Testis (tissue), 5 donors: ENCODE measurements at places on chromosomes 2 and 18. TPM values are rescaled to one million over a fixed set of nuclear protein-coding genes. Genes with fewer than 3 reads are reported as not detected.

GRCh38 chr18:34795070-34795732 is 85.1 kb downstream of the DTNA start:
- H3K27ac ChIP-seq: no peak overlapping the region
- no peaks in the 10 kb centered on the region for H3K36me3 ChIP-seq
- no peaks in the 10 kb centered on the region for H3K27me3 ChIP-seq
- H3K4me3 ChIP-seq: no peak overlapping the region

DNA sequence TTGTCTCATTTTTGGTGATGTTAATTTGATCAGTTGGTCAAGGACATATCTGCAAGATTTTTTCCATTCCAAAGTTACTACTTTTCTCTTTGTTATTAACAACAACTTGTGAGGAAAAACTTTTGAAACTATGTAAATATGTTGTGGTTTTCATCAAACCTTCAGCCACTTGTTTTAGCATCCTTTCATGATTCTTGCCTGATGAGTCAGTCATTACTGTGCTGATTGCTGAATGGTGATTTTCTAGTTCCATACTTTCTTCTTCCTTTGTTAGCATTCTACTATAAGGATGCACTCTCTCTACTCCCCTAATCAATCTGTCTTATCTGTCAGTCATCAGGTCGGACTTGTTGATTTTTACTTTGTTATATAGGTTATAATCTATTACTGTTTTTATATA is 10.9 kb downstream of the TMEM87B start:
- H3K36me3 ChIP-seq: no peaks in the 10 kb centered on the region
- no peak for DNase-seq
- H3K27ac ChIP-seq: no peak overlapping the region
- no peaks in the 10 kb centered on the region for H3K27me3 ChIP-seq
- no peak overlapping the region for H3K4me3 ChIP-seq

DNA sequence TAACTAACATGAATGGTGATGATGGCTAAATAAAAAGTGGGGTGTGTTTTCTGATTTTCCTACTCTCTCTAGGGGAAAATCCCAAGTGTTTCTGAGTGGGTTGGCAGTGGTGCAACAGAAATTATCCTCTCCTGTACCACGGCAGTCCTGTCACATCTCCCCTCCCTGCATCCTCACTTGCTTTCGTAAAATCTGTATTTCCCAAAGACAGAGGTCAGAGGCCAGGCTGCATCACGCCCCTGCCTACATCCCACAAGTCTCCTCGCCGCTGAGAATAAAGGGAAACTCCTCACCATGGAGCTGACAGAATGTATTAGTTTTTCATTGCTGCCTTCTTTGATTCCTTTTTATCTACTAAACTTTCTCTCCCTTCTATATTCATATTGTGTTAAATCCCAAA is 13.1 kb downstream of the FBLN7 start:
- H3K4me3 ChIP-seq: no peak overlapping the region
- no peaks in the 10 kb centered on the region for H3K36me3 ChIP-seq
- DNase-seq: peak; percentile 6
- H3K4me1 ChIP-seq: no peaks in the 10 kb centered on the region

The GAL3ST2 gene
- total RNA-seq: 2.8 TPM

DNA sequence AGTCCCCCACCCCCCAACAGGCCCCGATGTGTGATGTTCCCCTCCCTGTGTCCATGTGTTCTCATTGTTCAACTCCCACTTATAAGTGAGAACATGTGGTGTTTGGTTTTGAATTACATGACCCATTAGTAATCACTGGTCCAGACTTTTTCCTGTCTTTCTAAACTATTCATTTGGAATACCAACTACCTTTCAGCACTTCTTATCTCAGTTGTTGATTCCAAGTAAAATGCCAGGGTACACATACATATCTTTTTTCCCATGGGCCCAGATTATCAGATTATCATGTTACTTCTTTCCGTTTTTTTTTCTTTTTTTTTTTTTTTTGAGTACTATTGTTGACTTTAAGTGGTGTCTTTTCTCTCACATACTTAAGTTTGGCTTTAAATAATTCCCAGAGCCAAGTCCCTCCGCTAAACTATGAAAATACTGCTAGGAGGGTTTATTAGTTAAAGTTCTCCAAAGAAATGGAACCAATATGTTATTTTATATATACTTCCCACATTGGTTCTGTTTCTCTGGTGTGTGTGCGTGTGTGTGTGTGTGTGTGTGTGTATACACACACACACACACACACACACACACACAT is 389.3 kb downstream of the IRS1 start:
- H3K27ac ChIP-seq: no peak overlapping the region
- no peak overlapping the region for H3K4me3 ChIP-seq
- no peak for DNase-seq

The PJVK gene
- 20.6 TPM for total RNA-seq

DNA sequence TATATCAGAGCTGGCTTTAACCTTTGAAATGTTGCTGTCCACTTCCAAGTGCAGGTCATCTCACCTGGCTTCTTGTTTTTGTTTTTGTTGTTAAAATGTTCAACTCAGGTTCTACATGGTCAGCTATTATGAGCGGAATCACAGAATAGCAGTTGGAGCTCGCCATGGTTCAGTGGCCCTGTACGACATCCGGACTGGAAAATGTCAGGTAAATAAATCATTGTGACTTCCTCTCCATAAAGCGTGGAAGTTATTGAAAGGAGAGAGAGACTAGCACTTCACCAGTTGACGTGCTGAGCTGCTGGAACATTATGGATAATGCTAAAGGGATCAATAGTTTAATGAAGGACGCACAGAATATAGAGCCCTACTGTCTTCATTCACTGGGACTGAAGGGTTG is 184.6 kb upstream of the BOD1L2 start:
- no peaks in the 10 kb centered on the region for H3K27me3 ChIP-seq
- no peaks in the 10 kb centered on the region for H3K36me3 ChIP-seq
- no peak for DNase-seq
- no peak overlapping the region for H3K4me3 ChIP-seq
- no peak overlapping the region for H3K27ac ChIP-seq

The ANKRD62 gene
- total RNA-seq: 25.5 TPM

GRCh38 chr2:24421668-24422067 is 61.3 kb upstream of the ITSN2 start:
- DNase-seq: peak; percentile 87
- no peak overlapping the region for H3K4me3 ChIP-seq
- H3K27ac ChIP-seq: no peak overlapping the region
- H3K27me3 ChIP-seq: no peaks in the 10 kb centered on the region
- H3K4me1 ChIP-seq: no peaks in the 10 kb centered on the region

GRCh38 chr18:78896111-78896905 is 83.3 kb upstream of the SALL3 start:
- H3K4me1 ChIP-seq: no peaks in the 10 kb centered on the region
- DNase-seq: no peak
- H3K36me3 ChIP-seq: no peaks in the 10 kb centered on the region
- no peaks in the 10 kb centered on the region for H3K27me3 ChIP-seq
- no peak overlapping the region for H3K27ac ChIP-seq

The DSG4 gene
- 0.31 TPM for total RNA-seq

DNA sequence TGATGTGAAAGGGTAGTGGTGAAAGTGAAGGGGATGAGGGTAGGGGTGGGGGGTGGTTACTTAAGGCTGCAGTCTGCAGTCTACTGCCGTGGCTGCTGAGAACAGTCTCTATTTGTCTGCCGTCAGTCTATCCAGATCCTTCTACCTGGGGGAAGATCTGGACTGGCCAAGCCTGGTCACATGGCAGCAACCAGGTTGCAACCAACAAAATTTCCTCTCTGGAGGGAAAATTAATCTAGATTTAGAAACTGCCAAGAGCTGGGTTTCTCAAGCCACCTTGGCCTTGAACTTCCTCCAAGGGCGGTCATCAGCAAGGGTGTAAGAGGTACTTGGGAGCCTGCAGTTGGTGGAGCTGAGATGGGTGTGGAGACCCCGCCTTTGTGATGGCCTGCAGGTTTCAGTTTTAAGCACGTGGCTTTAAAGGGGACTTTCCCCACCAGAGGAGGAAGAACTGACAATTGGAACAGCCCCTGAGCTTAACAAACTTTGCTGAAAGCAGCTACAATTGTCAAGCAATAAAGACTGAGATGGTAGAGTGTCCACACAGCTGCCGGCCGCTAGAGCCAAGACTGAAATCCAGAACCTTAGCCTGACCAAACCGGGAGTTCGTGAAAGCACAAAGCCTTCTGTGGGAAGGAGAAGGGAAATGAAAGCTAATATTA is 31.4 kb upstream of the KCMF1 start:
- H3K27me3 ChIP-seq: no peaks in the 10 kb centered on the region
- H3K4me1 ChIP-seq: no peaks in the 10 kb centered on the region
- H3K4me3 ChIP-seq: no peak overlapping the region
- no peak for DNase-seq
- H3K27ac ChIP-seq: no peak overlapping the region

GRCh38 chr2:6800553-6800952 is 65.2 kb downstream of the CMPK2 start:
- no peak for DNase-seq
- H3K4me3 ChIP-seq: no peak overlapping the region
- no peaks in the 10 kb centered on the region for H3K27me3 ChIP-seq
- no peaks in the 10 kb centered on the region for H3K4me1 ChIP-seq

The SFTPB gene
- total RNA-seq: 0.25 TPM

- no peaks in the 10 kb centered on the region for H3K4me1 ChIP-seq
- no peaks in the 10 kb centered on the region for H3K27me3 ChIP-seq
- no peak overlapping the region for H3K27ac ChIP-seq
- H3K4me3 ChIP-seq: no peak overlapping the region
Observed at GRCh38 chr2:34012715-34013302, 413.7 kb upstream of the FAM98A start.

DNA sequence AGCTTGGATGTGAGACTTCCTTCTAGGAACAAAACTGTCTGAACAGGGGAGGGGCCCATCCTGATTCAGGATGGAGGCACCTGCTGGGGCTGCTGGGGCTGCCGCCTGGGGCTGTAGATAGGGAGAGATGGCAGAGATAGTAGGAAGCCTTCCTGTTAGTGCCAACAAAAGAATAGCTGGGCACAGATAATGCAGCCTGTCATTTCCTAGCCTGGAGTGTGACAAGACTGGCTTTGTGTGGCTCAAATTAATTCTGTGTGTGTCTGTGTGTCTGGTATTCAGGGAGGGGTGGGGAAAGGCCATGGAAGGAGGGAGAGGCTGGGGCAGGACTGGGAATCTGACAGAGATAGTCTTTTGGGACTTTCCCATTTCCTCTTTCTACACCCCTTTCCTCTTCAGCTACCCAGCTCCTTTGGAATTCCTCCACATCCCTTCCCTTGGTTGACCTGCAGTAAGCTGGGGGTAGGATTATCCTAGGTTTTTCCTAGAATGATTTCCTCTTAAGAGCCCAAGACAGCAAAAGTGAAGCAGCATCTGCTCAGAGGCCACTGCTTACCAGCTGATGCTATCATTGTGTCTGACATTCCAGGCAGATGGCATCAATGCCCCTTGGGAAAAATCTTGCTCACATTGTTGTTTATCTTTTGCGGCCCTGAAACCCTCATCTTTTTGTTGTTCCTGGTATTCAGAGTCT is 144.9 kb upstream of the LHCGR start:
- H3K4me1 ChIP-seq: no peaks in the 10 kb centered on the region
- H3K27me3 ChIP-seq: no peaks in the 10 kb centered on the region
- DNase-seq: no peak
- H3K36me3 ChIP-seq: no peaks in the 10 kb centered on the region
- no peak overlapping the region for H3K27ac ChIP-seq
- no peak overlapping the region for H3K4me3 ChIP-seq

DNA sequence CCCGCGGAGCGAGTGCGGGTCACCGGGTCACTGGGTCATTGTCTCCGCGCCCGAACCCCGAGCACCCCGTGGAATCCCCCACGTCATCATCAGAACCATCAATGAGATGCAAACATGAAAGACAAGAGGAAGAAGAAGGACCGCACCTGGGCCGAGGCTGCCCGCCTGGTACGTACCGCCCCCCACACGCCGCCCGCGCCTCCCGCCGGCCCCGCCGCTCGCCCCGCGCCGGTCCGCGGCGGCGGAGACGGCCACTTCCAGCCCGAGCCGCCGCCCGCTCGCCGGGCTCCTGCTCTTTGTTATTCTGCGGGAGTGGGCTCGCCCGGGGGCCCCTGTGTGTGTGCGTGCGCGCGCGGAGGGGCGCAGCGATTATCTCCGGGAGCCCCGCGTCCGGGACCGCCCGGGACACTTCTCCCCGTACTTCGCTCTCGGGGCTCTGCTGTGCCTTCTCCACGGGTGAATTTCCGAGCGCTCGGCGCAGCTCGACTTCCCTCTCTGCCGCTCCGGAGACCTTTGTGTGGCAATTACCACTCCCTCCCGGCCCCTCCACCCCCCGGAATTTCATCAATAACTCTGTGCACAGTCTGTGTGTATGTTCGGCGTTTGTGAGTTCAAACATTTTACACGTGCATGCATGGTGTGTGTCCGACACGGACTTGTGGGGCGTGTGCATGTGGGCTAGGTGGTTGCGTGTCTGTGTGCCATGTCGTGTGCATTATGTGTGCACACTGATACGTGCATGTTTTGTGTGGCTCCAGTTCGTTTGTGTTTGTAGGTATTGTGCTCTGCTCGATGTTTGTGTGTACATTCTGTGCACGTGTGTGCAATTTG is 714 bp downstream of the ASXL3 start:
- peak; percentile 40 for DNase-seq
- peak overlapping the region; percentile 71 for H3K27ac ChIP-seq
- no peaks in the 10 kb centered on the region for H3K4me1 ChIP-seq
- peak overlapping the region; percentile 52 for H3K4me3 ChIP-seq

The MDH1B gene
- total RNA-seq: 29.0 TPM

GRCh38 chr2:220695397-220696279 is 876.5 kb downstream of the EPHA4 start:
- no peaks in the 10 kb centered on the region for H3K36me3 ChIP-seq
- no peaks in the 10 kb centered on the region for H3K27me3 ChIP-seq
- no peak for DNase-seq
- H3K27ac ChIP-seq: no peak overlapping the region
- no peaks in the 10 kb centered on the region for H3K4me1 ChIP-seq

- no peaks in the 10 kb centered on the region for H3K27me3 ChIP-seq
- no peak overlapping the region for H3K4me3 ChIP-seq
- peaks cover 9% of the 10 kb centered on the region for H3K4me1 ChIP-seq
- H3K36me3 ChIP-seq: no peaks in the 10 kb centered on the region
- no peak for DNase-seq
- no peak overlapping the region for H3K27ac ChIP-seq
Observed at GRCh38 chr2:20970068-20970467, 73.8 kb downstream of the APOB start.
